ENCODE measurements at places on chromosomes 5 and 9. TPM values are rescaled to one million over a fixed set of nuclear protein-coding genes. Genes with fewer than 3 reads are reported as not detected.
A peak's percentile ranks its signal among the peaks of the same experiment; 100 is the strongest.

The TENT4A gene
- total RNA-seq, result 14.6 TPM

- H3K4me1 ChIP-seq, result peaks cover 24% of the 10 kb centered on the region
- H3K27ac ChIP-seq, result peak overlapping the region; percentile 86
Observed at GRCh38 chr5:140664030-140664358, 710 bp upstream of the WDR55 start.

DNA sequence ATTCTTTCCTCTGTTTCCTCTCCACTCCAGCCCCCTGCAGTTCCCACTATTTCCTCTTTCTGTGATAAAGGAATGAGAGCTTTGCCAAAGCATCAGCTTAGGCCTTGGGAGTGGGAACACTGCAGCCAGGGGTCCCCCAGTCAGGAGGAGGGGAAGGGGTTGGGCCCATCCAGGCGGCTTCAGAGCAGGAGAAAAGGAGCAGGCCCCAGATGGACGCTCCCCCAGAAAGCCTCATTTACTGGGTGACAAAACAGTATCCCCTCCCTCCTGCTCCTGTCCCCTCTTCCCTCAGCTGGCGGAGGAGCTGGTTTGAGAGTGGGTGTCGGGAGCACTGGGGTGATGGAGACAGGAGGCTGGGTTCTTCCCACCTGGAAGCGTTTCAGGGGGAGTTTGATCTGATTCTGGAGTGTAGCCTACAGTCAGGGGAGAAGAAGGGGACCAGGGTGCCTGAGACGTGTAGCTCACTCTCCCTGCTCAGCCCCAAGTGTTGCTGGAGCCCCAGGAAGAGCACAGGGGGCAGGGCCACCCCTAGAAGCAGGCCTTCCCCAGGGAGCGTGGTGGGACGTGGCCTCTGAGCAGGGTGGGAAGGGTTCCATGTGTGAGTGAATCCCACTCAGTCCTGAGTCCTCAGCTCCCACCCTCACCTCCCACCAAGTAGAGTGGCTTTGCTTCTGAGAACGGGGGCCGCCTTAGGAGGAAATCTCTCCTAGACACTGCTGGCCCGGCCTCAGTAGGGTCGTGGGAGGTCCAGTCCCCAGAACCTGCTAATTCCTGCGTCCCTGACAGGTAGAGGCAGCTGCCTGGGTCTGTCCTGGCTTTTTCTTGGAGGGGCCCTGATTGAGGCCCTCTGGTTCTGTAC is 173.1 kb downstream of the CACNA1B start:
- no peaks in the 10 kb centered on the region for H3K27me3 ChIP-seq
- no peak overlapping the region for H3K4me3 ChIP-seq
- no peaks in the 10 kb centered on the region for H3K4me1 ChIP-seq
- no peak overlapping the region for H3K27ac ChIP-seq

DNA sequence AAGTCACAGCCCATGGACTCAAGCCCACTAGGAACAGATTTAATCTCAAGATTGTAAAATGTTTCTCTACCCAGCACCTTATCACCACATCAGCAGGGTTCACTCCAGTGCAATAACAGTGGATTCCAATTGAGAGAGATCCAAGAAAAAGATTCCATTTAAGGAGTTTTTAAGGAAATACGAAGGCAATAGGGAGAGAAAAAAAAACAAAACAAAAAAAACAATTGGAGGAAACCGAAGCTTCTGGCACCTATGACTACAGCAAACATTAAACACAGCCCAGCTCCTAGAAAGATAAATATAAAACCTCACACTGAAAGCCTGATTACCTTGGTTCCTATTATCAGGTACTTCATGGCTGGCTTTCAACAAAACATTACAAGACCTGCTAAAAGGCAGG is 192.7 kb downstream of the DAB2IP start:
- peaks cover 6% of the 10 kb centered on the region for H3K4me1 ChIP-seq
- no peak overlapping the region for H3K4me3 ChIP-seq
- DNase-seq, result no peak
- H3K27me3 ChIP-seq, result no peaks in the 10 kb centered on the region

Measured in sigmoid colon (tissue), 7 donors.